NCI-H526 treated with DMSO at 0.1 percent for 48 hours (cell line): ENCODE measurements at places on chromosomes 5 and 9.

DNA sequence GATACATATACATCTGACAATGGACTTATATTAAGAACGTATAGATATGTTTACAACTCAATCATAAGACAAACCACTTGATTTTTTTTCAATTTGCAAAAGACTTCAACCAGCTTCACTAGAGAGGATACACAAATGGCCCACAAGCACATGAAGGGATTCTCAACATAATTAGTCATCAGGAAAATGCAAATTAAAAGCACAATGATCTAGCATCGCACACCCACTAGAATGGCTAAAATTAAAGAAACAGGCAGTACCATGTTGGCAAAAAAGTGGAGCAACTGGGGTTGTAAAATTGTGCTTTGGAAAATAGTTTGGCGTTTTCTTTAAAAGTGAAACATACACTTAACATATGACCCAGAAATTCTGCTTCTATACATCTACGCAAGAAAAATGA lies 80.0 kb upstream of the TRIO start:
- no peak for DNase-seq

- no peak for DNase-seq
Measured at GRCh38 chr5:159050316-159051143, 49.2 kb downstream of the EBF1 start.

DNA sequence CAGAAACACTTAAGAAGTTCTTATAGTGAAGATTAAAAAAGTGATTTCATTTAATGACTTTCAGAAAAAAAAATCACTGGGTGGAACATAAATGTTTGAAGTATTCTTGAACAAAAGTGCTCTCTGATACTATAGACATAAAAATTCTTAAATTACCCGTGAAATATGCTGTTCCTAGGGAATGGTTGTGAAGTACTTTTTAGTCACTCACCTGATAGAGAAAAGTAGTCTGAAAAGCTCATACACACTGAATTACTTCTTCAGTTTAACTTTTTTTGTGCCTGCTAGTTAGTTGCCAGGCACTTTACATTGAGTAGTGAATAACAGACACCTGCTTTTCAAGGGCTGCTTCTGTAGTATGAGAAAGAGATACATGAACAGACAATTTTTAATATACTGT lies 78.0 kb downstream of the SH3GL2 start:
- DNase-seq, result no peak

- no peak for DNase-seq
Measured at GRCh38 chr9:97809666-97810344, 43.2 kb upstream of the FOXE1 start.

DNA sequence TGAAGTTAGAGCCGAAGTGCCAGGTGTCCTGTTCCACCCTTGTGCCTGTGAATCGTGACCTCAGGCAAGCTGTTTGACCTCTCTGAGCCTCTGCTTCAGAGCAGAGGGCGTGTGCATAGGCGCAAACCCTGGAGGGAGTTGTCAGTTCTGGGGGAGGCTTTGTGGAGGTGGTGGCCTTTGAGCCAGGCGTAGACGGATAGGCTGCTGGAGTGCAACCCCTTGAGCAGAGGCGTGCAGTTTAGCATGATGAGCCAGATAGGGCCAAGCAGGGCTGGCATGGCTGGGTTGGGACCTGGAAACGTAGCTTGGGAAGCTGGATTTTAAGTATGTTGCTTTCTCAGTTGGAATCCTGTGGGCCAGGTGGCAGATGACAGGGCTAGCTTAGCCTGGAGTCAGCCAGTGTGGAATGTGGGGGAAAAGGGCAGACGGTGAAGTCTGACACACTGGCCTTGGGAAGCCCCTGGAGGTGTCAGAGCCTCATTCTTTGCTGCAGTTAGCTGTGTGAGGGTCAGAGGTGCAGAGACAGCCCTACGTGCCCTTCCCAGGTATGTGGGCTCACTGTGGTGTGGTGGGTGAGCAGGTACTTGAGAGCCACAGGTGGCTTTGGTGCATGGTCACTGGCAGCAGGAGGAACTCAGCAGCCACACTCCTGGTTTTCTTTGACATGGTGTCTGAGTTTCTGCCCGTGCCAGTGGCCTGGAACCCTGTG lies 93.4 kb downstream of the DAB2IP start:
- no peak for DNase-seq

DNA sequence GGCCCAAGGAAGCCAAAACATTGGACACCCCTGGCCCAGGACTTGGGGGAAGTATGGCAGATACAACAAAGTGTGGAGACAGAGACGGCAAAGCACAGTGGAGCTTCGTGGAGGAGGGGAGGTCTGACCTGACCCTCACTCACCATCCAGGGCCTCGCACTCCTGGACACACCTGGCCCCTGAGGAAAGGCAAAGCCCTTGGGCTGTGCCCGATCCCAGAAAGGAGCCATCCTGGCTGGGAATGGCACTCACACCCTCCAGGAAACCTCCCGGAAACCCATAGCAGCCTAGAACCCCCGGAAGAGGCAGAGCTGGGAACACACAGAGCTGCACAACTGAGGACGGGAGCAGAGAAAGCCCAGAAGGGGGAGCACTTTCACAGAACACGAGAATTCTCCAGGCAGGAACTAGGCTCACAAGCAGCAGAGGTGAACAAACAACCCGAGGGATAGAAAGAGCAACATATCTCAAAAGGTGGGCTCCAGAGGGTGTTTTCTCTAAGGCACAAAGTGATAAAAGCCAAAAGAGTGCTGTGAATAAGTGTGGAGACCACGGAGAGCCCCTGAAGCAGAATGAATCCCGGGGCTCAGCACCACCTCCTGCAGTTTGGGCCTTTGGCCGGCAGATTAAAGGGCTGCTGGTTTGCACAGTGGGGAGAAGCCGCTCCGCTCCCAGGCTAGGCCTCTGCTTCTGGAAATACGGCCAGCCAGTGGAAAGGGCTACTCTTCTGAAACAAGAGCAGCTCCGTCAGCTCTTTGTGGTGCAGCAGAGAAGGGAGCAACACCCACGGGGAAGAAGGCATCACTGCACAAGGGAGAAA lies 108.2 kb downstream of the UBE2R2 start:
- peak; percentile 10 for DNase-seq

- no peak for DNase-seq
Measured at GRCh38 chr5:132506094-132506692, 15.6 kb upstream of the IRF1 start.

DNA sequence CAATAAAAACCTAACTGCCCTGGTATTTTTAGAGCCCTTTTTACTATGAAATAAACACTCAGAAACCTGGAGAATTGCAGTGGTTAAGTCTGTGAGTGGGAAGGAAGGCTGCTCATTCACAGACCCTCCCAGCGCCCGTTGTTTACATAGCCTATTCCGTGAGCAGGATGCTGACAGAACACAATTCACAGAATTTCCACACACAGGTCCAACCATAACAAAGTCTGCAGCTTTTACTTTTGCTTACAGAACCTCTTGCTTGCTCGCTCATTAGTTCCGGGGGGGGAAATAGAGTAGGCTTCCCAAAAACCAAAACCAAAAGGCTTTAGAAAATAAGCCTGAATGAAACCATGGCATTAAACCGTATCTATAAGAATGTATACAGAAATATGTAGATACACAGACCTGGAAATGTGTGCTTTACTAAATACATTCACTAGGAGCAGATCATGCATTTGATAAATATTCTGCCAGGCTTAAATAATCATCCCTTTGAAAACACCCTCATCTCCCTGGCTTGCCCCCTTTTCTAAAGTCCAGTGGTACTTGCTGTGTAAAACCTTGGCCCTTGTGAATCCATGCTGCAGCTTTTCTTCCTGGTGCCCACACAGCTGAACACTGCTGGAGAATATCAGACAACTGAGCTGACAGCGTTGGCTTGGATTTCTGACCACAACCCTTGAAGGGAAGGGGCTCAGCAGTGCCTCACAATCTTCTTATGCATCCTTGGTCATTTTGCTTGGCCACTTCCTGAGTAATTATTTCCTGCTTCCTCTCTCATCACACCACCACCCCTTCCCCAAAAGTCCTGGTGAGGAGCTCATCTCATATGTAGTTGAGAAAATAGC lies 128.0 kb downstream of the FANCC start:
- no peak for DNase-seq

GRCh38 chr5:135192351-135192750 lies 158.3 kb upstream of the PITX1 start:
- DNase-seq, result no peak

DNA sequence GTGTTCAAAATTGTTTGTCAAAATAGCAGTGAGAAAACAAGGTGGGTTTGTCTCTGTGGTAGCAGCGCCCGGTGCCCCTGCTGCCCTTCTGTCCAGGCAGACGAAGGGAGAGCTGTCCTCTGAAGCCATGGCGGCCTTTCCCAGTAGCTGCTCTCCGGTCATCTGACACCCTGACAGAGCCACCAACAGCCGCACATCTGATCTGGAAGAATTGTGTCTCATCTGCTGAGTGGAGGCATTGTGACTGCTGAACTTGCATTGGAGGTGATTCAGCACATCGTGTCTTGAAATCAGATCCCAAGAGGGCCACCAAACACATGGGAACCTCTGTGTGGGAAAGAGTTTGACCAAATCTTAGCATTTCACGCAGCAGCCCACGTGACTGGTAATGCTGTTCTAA lies 337.6 kb upstream of the IRX1 start:
- no peak for DNase-seq

DNA sequence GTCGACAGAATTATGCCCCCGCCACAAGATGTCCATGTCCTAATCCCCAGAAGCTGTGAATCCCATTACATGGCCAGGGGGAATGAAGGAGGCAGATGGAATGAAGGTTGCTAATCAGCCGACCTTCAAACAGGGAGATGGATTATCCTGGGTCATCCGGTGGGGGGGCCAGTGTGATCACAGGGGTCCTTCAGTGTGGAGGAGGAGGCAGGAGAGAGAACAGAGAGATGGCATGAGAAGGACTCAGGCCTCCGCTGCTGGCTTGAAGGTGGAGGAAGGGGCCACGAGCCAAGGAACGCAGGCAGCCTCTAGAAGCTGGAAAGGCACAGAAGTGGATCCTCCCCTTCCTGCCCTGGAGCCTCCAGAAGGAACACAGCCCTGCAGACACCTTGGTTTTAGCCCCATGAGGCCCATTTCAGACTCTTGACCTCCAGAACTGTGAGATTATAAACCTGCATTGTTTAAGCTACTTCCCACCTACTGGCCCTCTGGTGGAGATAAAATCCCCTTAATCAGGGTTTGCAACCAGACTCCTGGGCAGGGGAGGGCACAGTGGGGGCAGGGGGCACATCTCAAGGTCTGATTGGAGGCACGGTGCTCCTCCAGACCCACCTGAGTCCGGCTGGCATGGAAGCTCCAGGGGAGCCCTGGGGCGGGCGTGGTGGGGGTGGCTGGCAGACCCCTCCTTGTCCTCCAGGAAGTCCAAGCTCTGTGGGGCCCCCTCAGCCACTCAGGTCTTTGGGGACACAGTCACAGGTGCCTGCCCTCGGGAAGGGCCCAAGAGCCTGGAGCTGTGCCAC lies 13.8 kb downstream of the PTGES2 start:
- DNase-seq, result no peak

- DNase-seq, result no peak
Measured at GRCh38 chr5:19988457-19988856, 457 bp upstream of the CDH18 start.

DNA sequence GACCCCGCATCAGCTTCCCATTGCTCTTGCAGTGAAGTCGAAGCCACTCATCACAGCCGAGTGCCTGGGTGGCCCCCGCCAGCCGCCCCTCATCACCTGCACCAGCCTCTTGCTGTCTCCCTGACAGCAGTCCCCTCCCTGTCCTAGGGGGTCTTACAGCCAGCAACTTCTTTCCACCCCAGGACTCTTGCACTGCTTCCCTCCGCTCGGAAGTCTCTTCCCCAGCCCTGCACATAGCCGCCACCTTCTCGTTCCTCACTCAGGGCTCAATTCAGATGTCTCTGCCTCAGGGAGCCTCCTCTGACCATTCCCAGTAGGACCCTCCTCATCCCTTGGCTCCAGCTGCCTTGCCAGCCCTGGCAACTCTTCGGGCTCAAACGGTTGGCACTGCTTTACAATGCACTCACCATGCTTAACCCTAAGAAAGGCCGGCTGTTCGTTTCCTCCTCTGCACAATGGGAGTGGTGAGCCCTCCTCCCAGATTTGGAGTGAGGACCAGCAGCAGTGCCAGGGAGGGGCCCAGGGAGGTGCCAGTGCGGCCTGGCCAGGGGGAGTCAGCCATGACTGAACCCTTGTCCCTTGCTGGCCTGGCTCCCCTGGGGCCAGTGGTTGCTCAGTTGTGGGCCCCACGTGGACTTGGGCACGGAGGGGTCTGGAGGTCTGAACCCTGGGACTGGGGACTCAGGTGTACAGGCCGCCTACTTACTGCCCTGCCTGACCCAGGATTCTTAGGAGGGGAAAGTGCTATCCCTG lies 6.1 kb downstream of the TCF7 start:
- DNase-seq, result no peak

- no peak for DNase-seq
Measured at GRCh38 chr5:177378884-177379883, 5.0 kb upstream of the SLC34A1 start.

- DNase-seq, result no peak
Measured at GRCh38 chr5:62343428-62343827, 37.4 kb downstream of the KIF2A start.

DNA sequence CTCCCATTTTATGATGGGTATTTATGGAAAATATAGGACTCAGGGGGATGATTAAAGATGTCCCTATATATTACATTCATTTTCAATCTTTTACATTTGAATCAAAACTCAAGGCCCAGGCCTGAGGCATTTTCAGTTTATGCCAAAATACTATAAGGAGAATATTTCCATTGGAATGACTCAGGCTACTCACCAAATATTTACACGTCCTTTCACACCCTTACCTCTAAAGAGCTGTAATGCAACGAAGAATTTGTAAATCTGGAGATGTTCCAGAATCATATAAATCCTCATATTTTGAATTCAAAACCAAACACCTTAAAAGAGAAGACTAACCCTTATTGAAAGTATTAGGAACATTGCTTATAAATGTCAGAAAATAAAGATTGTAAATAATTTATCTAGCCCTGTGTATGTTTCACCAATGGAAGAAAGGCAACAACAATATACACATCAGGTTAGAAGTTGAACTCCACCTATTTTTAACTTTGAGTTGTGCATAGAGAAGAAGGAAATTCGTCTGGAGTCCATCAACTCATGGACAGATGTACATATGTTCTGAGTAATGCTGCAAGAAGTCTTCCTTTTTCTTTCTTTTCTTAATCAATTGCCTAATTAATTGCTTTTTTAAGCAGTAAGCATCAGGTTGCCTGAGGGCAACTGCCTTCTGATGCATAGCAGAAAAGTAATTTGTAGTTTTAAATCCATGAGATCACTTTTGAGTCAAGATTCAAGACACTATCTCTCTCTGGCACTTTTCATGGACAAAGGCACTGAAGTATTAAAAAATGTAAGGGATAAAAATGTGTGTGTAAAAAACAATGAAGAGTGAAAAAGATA lies 579.3 kb upstream of the RGMB start:
- no peak for DNase-seq

DNA sequence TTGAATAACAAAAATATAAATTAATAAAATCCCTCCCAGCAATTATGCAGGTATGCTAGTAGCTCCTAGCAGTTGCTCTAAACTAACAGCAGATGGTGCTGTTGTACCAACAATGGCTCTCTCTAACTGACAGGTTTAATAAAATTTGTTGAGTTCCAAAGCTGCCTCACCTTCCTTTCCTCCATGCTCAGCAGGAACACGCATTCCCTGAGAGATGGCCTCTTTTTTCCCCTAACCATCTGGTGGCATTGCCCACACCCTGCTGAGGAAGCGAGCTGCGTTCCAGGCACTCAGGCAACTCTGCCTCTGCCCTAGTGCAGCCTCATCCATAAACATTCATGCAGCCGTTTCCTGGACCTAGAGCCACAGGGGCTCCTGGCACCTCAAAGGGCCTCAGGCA lies 106.2 kb downstream of the KLHL3 start:
- peak; percentile 27 for DNase-seq
